G401 (cell line): ENCODE measurements at places on chromosomes 6 and 20. TPM values are rescaled to one million over a fixed set of nuclear protein-coding genes. Genes with fewer than 3 reads are reported as not detected.
A peak's percentile ranks its signal among the peaks of the same experiment; 100 is the strongest.

C20orf202 gene
- total RNA-seq: not detected in 2 replicates

UNC5CL gene
- 0.71 TPM in 1 of 2 replicates, not detected in the other for total RNA-seq

NEURL2 gene
- 6.6 and 7.0 TPM in 2 replicates for total RNA-seq

OR2J3 gene
- not detected in 2 replicates for total RNA-seq

SLC17A9 gene
- 1.2 TPM in 1 of 2 replicates, not detected in the other for total RNA-seq

GPX6 gene
- not detected in 2 replicates for total RNA-seq

CDC40 gene
- 21.8 and 61.8 TPM in 2 replicates for total RNA-seq

AIF1 gene
- total RNA-seq: 36.6 and 57.5 TPM in 2 replicates

DNA sequence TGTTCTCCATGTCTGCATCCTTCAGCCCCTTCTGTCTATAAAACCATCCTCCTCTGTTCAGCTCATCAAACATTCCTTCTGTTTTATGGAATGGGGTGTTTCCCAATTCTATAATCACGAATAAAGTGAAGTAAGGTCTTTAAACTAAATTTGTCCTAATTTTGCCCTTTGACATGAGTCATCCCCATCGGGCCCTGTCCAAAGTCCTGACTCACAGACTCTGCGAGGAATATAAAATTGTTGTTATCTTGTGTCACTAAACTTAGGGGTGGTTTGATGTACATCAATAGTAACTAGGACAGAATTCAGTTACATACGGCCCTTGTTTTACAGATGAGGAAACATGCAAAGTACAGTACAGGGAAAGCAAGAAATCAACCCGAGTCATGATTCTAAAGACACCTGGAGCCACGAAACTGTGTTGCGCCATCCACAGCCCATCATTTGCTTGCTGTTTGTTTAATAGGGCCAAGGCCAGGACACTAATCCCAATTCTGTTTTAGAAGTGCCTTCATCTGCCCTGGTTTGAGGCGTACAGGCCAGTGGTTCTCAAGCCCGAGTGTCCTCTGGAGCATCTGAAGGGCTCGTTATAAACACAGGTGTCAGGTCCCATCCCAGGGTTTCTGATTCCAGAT, 2.8 kb downstream of the ACSS1 start:
- DNase-seq: no peak

- no peak for DNase-seq
Measured at GRCh38 chr6:70176842-70177550, 125.9 kb downstream of the COL9A1 start.

GRCh38 chr20:49674383-49675352, 39.0 kb downstream of the B4GALT5 start:
- DNase-seq: no peak

GRCh38 chr20:45432294-45432693, 16.4 kb downstream of the PIGT start:
- DNase-seq: no peak

DNA sequence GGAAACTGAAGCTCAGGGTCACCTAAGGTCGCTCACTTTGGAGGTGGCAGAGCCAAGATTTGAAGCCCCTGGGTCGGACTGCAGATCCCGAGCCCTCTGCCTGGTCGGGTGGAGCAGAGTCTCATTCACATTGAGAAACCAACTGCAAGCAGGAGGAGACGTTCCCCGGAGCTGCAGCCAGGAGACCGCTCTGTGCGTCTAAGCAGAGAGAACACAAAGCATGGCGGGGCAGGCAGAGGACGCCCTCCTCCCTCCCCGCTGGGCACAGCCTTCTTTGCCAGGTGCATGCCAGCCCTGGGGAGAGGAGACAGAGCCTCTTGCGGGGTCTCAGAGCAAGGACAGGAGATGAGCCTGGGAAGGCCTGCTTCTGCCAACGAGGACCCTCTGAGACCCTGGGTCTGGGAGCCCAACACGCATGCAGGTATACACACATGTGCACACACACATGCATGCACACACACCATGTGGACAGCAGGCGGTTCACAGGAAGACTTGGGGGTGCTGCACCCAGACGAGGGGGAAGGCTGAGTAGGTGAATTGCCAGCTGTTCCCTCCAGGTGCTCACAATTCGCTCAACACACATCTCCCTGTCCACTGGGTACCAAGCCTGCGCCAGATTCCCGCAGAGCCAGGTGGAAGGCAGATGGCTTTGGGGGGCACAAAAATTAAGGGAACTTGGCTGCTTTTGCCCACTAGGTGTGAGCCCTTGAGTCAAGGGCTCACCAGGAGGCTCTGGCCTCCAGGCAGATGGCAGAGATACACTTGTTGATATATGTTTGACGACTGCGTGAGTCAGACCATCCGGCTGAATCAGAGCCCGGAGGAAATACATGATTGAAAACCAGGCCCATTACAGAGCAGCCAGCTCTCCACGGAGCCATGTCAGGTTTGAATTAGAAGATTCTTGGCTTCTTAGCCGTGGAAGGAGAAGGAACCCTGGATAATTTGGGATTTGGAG, 5.5 kb upstream of the NTSR1 start:
- no peak for DNase-seq

DNA sequence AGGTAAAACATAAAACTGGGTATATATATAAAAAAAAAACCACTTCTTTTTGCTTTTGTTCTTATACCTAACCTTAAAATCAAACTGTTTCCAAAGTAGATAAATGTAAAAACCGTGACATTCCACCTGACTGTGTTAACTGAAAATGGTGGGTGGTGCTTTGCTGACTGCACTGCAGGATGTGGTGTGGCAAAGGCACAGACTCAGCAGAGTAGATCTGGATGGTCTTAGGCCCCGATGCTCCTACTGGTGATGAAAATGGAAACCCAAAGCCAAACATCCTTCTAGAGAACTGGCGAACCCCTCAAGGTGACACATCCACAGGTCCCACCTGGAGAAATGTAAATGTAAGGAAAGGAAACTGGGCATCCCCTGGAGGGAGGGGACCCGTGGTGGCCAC, 8.9 kb downstream of the TGIF2 start:
- no peak for DNase-seq

GRCh38 chr6:169115632-169116031, 138.0 kb downstream of the THBS2 start:
- no peak for DNase-seq

DNA sequence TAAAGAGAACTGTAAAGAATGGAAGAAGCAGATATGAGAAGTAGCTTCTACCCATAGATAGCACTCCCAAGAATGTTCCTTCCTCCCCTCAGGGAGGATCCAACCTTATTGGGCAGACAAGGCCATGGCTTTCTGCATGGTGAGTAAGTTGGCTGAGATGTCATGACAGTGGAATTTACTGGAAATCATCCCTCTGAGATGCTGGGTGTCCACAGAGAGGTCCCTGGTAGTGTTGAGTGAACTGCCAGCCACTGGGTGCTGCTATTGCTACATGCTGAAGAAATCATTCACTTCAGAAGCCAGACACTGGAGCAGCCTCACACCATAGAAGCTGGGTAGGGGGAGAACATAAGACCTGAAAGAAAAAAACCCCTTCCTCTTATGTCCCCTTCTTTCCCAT, 46.4 kb upstream of the FERMT1 start:
- DNase-seq: no peak

DNA sequence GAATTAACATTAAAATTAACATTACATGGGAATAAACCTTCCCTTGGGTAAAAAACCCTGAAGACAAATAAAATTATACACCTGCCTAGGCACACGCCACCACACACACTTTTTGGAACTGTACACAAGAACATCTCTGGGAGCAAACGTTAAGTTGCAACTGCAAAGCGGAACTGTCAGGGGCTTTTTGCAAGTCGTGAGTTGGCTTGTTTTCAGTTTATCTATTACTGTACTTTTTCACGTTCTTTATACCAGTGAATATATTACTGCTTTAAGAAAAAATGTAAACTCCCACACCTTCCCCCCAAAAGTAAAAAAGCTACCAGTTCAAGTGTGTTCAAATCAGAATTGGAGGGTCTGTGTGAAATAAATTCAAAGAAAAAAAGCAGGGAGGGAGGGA, 65.5 kb upstream of the NFATC2 start:
- no peak for DNase-seq

- DNase-seq: no peak
Measured at GRCh38 chr20:18585134-18585533, 2.7 kb upstream of the DTD1 start.

DNA sequence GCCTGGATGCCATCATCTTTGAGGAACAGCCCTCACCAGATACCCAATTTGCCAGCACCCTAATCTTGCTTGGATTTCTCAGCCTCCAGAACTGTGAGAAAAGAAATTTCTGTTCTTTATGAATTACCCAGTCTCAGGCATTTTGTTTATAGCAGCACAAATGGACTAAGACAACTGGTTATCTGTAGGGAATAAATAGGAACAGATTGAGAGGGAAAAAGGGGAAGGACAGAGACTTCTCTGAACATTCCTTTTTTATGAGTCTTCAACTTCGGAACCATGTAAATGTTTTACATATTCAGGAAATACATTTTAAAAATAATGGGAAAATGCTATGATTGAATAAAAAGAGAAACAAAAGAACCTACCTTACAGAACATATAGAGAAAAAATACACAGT, 20.9 kb downstream of the KCTD20 start:
- DNase-seq: no peak

GRCh38 chr6:160177220-160177619, 55.6 kb downstream of the SLC22A1 start:
- DNase-seq: no peak

- DNase-seq: no peak
Measured at GRCh38 chr6:46072866-46073265, 56.9 kb upstream of the ENPP4 start.

- no peak for DNase-seq
Measured at GRCh38 chr6:30964075-30964474, 19.4 kb upstream of the MUC21 start.

DNA sequence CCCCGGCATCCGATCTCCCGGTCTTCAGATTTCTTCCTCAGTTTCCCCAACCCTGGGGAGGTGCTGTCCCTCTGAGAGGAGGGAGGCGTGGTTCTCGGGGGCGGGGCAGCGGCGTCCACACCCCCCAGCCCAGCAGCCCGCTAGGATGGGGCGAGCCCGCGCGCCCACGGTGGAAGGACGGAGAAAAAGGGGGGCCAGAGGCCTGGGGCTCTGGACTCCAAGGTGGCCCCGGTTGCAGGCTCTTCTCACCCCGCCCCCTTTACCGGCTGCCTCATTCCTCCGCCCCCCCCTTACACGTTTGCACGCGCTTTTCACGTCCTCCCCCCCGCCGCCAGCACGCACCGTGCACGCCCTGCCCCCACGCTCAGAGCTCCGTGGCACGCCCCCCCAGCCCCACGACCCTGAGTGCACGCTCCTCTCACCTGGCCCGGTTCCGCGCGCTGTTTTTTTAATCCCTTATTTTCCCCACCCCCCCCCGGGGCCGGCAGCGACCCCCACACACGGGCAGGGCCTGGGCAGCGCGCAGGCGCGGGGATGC, 402 bp downstream of the ZBTB12 start:
- peak; percentile 66 for DNase-seq

GRCh38 chr20:63522091-63522868, 1.7 kb downstream of the PPDPF start:
- DNase-seq: no peak

GRCh38 chr6:2213086-2213485, 32.3 kb downstream of the GMDS start:
- no peak for DNase-seq

GRCh38 chr6:85612690-85613474, 19.2 kb upstream of the SNX14 start:
- DNase-seq: no peak

- no peak for DNase-seq
Measured at GRCh38 chr6:68082086-68082485, 553.0 kb upstream of the ADGRB3 start.

GRCh38 chr6:166849749-166850183, 106.6 kb downstream of the RNASET2 start:
- no peak for DNase-seq

GRCh38 chr20:48766961-48767960, 60.5 kb downstream of the PREX1 start:
- no peak for DNase-seq

DNA sequence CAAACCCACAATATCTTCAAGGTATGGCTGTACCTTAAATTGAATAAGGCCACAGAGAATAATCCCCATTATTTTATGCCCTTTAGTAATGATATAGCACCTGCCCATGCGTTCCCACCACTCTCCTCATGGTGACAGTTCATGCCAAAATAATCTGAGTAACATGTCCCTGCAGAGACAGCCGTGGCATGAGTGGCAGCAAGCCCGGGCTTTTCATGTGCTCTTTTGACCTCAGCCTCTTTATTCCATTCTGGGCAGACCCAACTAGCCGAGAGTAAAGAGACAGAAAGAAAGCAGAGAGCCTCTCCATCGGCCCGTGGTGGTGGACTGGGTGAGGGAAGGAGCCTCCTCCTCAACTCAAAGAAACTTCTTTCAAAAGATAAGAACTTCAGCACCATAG, 19.9 kb upstream of the POPDC3 start:
- DNase-seq: no peak

DNA sequence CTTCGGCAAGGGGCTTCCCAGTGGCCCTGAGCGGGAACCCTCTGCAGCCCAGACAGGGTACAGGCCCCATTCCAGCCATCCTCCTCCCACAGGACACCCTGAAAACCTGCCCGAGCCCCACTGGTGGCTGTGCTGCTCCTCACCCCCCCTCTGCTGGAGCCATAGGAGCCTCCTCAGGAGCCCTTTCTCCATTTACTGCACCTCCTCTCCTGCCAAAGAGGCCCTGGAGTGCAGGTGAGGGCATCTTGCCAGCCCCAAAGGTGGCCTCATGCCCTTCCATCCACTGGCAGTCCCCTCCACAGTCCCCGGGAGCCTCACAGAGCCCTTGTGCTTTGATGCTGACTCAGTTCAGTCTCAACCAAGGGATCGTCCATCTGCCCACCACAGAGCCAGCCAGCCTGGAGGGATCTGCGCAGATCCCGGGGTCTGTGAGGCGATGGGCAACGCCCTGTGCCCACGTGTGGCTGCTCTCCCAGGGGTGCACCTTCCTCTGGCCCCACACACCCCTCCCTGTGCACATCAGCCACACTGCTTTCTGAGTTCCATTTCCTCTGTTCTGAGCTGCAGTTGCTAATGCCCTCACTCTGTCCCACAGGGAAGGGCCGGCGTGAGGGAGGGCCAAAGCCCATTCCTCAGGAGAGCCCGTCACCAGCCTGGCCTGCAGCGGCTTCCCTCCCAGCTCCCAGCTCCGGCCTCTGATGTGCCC, 228.5 kb downstream of the DLL1 start:
- no peak for DNase-seq

GRCh38 chr6:110328259-110328658, 29.9 kb downstream of the METTL24 start:
- DNase-seq: no peak

DNA sequence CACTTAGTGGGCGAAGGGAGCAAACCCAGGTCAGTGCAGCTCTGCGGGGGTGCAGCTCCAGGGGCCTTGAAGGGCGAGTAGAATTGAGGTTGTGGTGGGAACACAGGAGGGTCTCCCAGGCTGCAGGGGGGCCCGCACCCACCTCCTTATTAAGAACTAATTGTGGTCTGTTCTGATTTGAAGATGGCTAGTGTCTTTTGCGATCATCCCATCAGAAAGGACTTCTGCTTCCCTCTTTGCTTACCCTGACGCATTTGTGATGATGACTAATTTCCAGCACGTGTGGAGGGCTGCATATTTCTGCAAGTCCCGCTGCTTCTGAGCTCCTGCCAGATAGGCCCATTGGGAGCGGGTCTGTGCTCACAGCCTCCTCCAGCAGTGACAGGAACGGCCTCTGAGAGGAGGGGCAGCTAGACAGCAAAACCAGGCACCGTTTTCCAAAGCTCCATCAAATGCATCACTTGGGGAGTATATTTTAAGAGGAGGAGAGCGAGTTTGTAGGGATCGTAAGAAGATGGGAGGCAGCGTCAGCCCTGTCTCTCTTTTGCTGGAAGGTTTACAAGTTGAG, 268.9 kb downstream of the CDH4 start:
- no peak for DNase-seq

GRCh38 chr6:87538510-87539260, 51.1 kb downstream of the RARS2 start:
- no peak for DNase-seq
